ENCODE measurements at places on chromosomes 2 and 18.

DNA sequence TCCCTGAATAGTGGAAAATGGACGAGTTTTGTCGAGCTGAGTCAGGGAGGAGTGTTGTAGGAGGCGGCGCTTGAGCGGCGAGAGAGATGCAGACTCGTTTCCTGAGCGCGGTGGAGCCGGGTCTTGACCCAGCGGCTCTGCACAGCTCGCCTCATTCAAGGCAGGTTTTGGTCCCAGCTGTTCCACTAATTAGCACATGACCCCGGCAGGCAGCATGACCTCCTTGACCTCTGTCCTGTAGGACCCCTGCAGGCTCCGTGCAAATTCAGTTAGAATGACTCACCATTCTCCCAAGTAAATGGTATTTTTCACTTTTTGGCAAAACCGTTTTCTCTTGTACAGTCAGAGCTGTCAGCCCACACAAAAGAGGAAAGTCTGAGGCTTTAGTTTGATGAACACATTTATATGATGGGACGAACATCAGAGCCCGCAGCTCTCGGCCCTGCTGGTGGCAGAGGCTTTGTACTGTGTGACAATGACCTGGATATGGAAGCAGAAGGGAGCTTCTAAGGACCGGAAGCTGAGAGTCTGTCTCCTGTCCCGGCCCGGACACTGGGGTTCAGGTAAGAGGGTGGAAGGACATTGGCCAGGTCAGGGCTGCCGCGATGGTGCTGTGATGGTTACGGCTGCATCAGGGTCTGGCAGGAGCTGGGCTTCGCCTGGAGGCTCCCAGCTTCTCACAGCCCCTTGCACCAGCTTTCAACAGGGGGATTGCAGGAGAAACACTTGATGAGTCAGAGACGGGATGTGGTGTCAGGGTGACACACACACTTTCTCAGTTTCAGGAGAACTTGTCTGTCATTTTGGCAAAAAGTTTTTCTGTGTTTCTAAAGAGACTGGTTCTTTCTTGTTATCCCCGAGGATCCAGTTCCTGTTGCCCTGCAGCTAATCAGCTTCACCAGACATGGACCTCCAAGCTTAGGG is 29.9 kb upstream of the ALKAL2 start:
- DNase-seq = peak; percentile 57

DNA sequence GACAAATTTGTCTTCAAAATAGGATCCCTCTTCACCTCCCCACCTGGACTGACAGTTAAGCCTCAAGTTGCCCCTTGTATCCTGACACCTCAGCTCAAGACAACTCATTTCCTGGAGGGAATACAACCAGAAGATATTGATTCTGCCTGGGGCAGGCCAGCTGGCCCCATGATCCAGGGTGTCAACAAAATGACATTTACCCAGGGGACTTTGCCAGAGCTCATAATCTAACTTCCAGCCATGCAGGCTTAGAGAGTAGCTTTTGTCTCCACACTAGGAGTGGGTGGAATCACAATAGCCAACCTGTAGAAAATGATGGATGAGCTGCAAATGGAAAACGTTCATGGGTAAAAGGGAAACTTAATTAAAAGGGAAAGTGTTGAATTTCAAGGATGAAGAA is 220.1 kb upstream of the DPP10 start:
- DNase-seq = no peak

DNA sequence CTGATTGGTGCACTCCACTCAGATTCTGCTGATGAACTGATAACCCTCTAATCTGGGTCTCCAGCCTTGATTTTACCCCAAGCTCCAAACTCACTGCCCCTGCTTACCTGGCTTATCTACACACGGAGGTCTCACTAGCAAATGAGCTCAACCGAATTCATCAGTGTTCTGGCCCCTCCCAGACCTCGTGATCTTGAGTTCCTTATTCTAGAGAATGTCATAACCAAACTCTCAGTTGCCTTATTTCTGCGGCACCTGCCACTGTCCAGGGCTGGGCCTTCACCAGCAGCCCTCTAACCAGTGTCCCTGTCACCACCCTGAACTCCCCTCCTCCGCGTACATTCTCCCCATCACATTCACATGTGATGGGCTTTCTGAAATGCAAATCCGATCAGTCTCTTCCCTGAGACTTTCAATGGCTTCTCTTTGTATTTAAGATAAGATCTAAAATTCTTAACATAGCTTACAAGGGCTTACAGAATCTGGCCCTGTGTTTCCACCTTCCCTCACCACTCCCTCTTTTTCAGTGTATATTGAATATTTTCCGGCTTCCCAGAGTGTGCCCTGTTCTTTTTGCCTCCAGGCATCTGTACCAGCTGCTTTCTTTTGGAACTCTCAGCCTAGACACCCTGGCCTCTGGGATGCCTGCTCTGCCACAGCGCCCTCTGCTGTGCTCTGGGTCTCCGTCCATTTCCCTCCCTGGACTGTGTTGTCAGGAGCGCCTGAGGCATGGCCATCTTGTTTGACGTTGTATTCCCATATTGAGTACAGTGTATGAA is 31.1 kb downstream of the NAB1 start:
- DNase-seq = peak; percentile 77

GRCh38 chr2:2719015-2719414 is 387.9 kb upstream of the MYT1L start:
- DNase-seq = no peak

- no peak for DNase-seq
These were observed 9.5 kb upstream of the KLHL29 start for GRCh38 chr2:23375448-23375847.

GRCh38 chr2:76197842-76198448 is 487.2 kb upstream of the GCFC2 start:
- peak; percentile 55 for DNase-seq

DNA sequence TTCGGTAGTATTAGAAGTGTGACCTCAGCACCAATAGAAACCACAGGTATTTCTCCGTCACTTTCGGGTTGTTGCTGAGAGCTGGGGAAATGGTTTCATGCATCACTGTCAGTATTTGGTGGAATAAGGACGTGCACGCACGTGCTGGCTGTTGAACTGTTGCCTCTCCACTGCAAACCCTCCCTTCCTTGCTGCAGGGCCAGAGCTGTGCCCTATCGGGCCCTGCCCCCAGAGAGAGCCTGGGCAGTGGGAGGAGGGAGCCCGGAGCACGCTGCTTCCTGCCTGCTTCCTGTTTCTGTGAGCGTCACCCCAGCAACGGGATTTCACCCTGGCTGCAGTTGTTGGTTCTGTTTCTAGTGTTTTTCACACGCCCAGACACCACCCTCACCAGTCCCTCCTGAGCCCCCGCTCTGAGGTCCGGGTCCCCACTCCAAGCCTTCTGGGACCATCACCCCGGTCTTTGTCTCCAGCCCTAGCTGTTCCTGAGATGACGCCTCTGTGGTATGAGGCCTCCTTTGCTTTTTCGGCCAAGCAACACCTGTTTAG is 47.4 kb downstream of the LRRFIP1 start:
- DNase-seq = peak; percentile 77

- no peak for DNase-seq
These were observed 14.1 kb downstream of the SLC4A3 start for GRCh38 chr2:219641390-219642068.

DNA sequence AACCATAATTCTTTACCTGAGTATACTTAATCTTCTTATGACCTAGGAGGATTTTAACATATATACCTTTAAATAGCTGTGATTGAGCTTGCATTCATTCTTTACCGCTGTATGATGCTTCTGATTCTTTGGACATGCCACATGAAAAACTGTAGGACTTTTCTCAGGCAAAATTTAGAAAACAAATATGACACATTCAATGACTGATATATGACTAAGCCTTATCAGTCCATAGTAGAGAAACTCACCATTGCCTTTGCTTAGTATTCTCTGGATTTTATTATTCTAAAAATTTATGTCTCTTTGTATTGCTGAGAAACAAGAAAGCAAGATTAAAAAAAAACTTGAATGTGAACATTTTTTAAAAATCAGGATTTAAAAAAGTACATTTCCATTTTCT is 3.7 kb downstream of the FAM171B start:
- DNase-seq = no peak

- DNase-seq = no peak
These were observed 66.3 kb downstream of the BCL11A start for GRCh38 chr2:60487174-60487573.

DNA sequence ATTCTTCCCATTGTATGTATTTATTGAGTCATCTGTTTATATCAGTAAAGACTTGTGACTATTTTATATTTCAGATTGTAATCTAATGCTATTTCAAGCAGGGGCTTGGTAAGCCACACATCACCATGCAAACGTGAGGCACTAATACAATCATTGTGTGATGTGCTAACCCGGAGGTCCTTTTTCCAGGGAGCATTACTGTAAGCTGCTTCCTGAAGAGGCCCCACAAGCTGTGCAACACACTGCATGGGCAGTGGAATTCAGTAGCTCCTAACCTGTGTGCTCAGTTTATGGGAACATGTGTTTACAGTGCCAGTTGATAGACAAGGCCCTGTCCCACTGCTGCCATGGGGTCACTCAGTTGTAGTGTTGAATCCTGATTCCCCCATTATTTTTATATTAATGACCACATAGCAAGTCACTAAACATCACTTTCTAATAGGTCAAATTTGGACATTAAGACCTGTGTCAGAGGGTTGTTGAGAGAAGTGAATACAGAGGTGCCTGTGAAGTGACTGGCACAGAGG is 162.9 kb downstream of the FHOD3 start:
- DNase-seq = no peak

GRCh38 chr2:170500770-170501169 is 214.4 kb upstream of the SP5 start:
- no peak for DNase-seq

GRCh38 chr18:9820127-9820526 is 65.6 kb upstream of the TXNDC2 start:
- DNase-seq = no peak

GRCh38 chr2:26901326-26902183 is 53.6 kb downstream of the DPYSL5 start:
- DNase-seq = no peak

DNA sequence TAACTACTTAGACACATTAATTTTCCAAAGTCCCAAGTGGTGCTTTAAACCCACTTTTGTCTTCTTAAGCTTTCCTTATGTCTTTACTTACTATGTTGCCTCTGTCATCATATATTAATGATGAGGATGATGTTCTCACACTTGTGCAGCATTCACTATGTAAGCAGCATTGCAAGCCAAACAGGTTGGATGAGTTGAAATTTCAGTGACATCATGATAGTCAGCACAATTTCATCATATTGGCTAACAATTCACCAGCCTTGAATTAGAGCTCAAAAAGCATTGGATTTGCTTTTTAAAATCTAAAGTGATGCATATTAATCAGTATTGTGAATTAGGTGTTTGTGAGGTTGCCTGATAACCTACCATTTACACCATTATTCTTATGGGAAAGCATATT is 7.7 kb downstream of the APLF start:
- DNase-seq = no peak

DNA sequence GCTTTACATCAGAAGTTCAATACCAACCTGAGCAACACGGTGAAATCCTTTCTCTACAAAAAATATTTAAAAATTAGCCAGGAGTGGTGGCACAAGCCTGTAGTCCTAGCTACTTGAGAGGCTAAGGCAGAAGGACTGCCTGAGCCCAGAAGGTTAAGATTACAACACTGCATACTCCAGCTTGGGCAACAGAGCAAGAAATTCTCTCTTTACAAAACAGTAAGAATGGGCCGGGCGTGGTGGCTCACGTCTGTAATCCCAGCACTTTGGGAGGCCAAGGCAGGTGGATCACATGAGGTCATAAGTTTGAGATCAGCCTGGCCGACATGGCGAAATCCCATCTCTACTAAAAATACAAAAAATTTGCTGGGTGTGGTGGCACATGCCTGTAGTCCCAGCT is 113.2 kb downstream of the USP34 start:
- no peak for DNase-seq

DNA sequence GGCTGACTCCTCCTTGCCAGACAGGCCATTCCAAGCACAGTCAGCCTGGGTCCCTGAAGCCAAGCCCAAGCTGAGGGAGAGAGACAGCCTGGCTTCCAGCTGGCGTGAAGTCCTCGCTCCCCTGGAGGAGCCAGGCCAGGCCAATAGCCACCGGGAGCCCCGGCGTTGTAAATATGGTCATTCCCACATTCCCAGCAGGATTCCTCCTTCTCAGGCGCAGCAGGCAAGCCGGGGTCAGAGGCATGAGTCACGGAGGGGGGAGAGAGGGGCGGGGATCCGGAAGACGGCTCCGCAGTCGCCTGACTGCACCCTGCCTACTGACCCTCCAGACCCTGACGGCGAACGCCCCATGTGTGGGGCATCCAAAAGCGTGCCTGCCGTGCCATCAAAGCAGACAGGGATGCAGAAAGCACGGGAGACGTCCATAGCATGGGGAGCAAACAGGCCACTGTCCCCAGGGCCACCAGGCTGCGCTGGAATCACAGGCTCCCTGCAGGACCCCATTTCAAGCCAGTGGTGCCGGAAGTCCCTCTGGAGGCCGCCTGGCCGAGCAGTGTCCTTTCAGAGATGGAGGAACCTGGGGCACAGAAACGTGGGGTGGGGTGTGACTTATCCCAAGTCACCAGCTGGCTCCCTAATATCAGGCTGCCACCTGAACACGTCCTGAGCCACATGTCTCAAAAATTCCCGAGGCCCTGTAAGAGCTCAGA is 48.2 kb downstream of the TWIST2 start:
- DNase-seq = no peak

DNA sequence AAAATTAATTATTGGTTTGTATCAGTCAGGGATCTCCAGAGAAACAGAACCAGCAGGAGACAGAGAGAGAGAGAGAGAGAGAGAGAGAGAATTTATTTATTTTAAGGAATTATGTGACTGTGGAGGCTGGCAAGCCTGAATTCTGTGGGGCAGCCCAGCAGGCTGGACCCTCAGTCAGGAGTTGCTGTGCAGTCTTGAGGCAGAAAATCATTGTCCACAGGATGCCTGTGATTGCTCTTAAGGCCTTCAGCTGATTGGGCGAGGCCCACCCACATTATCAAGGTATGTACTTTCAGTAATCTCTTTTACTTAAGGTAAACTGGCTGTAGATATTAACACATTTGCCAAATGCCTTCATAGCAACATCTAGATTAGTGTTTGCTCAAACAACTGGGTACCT is 155.3 kb downstream of the SEPTIN10 start:
- DNase-seq = no peak

- no peak for DNase-seq
These were observed 6.4 kb downstream of the GALNT14 start for GRCh38 chr2:31131871-31132270.

GRCh38 chr2:130892793-130893785 is 56.4 kb downstream of the ARHGEF4 start:
- DNase-seq = no peak
